Activated naive CD8-positive, alpha-beta T cell treated with anti-CD3 and anti-CD28 coated beads, Interleukin-2, amount 10 ng/mL, durations not matched to agents 7 days and 5 days (primary cell): ENCODE measurements at places on chromosomes 13 and 19.

GRCh38 chr13:24734950-24735349 is 29.0 kb upstream of the RNF17 start:
- no peak for DNase-seq

- no peak for DNase-seq
These were observed 149.9 kb upstream of the HTR2A start for GRCh38 chr13:47046706-47047105.

DNA sequence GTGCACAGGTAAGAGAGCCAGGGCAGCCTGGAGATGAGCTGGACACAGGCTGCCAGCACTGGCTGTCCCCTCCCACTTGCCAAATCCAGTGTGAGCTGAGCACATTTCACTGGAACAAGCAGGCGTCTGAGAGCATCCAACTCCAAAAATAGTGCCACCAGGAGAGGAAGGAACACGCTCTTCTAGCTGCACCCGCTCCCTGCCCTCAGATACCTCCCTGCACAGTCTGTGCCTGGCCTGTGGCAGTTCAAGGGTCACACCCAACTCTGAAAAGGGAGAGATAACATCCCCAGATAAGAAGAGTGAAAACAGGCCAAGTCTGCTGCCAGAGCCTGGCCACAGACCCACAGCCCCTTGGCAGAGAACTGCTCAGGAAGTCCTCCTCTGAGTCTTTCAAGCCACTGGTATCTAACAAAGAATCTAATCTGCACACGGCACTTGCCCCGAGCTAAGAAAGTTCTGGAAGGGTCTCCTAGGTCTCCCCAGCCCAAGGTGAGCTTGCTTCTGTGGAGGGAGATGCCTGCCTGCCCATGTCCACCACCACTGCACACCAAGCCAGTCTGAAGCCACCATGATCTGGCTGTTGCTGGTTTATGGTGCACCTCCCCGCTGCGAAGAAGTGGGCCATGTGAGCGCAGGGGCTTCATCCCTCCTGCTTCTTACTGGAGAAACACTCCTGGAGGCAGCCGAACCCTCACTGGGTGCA is 14.7 kb downstream of the ELL start:
- DNase-seq, result no peak

- DNase-seq, result no peak
These were observed 902.3 kb upstream of the SLITRK1 start for GRCh38 chr13:84784443-84785153.

GRCh38 chr19:34363094-34363493 is 1.9 kb upstream of the GPI start:
- no peak for DNase-seq

- DNase-seq, result no peak
These were observed 14.8 kb downstream of the LYPD3 start for GRCh38 chr19:43450545-43450997.

GRCh38 chr19:45664575-45664974 is 3.4 kb upstream of the GIPR start:
- no peak for DNase-seq

DNA sequence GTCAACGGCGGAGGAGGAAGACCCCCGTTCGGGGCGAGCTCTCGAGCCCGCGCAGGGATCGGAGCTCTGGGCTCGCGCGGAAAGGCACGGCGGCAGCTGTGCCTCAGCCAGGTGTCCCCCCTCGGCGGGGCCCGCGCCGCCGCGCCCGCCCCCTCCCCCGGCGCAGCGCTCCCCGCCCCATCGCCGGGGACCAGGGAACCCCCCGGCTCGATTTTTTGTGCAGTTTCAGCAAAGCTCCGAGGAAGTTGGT is 110.0 kb downstream of the KCNRG start:
- peak; percentile 74 for DNase-seq

GRCh38 chr19:42419309-42419708 is 7.9 kb downstream of the LIPE start:
- DNase-seq, result no peak

GRCh38 chr19:38229585-38230073 is 5.6 kb upstream of the DPF1 start:
- peak; percentile 69 for DNase-seq

- DNase-seq, result no peak
These were observed 22.3 kb upstream of the PIK3R2 start for GRCh38 chr19:18130523-18131242.
